ENCODE measurements at places on chromosomes 1 and 21. TPM values are rescaled to one million over a fixed set of nuclear protein-coding genes. Genes with fewer than 3 reads are reported as not detected.
A peak's percentile ranks its signal among the peaks of the same experiment; 100 is the strongest.

The CAMSAP2 gene
- total RNA-seq: 19.5 TPM

The ATP6V1G3 gene
- not detected for total RNA-seq

The ARTN gene
- not detected for total RNA-seq

The ELAVL4 gene
- 0.17 TPM for total RNA-seq

The ANKRD65 gene
- total RNA-seq: not detected

The XCL1 gene
- total RNA-seq: not detected

The CELA2B gene
- not detected for total RNA-seq

The SLC1A7 gene
- total RNA-seq: 2.4 TPM

The RAVER2 gene
- total RNA-seq: 17.4 TPM

The OR2L8 gene
- total RNA-seq: not detected

The NECTIN4 gene
- total RNA-seq: not detected

The MSH4 gene
- total RNA-seq: not detected

DNA sequence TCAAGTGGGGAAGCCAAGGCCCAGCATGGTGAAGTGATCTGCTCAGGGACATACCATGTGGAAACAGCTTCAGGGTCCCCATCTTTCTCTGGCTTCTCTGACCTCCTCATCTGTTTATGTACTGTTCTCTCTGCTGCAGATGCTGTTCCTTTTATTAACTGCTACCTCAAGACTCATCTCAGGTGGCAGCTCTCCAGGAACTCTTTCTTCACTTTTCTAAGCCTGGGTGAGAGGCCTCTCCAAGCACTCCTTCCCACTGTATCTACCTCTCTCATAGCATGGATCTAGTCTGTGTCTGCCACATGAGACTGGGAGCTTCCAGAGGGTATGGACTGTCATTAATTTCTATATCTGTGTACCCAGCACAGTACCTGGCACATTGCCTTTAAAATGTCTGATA is 73.4 kb upstream of the PPM1J start:
- no peak for DNase-seq

GRCh38 chr1:229019663-229020271 is 251.1 kb upstream of the RAB4A start:
- DNase-seq: no peak

DNA sequence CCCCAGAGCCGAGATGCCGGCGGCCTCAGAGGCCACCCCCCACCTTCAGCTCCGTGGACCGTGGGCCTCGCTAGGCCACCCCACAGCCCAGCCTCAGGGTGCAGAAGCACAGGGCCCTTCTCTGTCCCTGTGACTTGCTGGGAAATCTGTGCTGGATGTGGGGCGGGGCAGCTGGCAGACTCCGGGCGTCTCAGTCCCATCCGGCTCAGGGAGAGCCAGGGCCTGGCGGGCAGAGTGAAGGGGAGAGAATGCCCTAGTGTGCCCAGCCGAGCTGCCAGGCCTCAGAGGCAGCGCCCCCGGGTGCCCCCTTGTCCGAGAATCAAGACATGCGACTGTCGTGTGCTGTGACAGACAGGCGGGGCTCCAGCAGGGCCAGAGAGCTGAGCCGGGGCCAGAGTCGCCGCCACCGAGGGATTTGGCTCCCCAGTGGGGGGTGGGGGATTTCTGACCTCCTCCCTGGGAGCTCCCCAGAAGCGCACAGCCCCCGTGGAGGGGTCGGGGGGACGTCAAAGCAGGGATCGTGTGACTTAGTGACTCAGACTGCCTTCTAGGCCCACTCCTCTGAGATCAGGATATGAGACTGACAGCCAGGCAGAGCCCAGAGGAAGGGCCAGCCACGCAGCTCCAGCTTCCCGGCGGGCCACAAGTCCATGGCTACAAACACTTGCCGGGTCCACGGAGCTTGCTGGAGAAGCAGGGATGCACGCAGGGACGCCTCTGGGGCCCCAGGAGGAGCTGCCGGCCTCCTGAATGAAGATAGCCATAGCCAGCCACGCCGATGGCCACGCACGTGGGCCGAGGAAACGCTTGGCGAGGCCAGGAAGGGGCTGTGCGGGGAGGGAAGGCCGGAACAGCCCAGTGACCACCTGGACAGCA is 11.9 kb downstream of the COL6A1 start:
- no peak for DNase-seq

GRCh38 chr1:159900086-159900680 is at the start of gene CFAP45:
TSS of gene CFAP45 (minus strand) at chr1:159900165. CDS start at chr1:159900098, 67 bp downstream.
- no peak for DNase-seq

GRCh38 chr1:38891753-38892152 is 10.4 kb upstream of the GJA9 start:
- DNase-seq: no peak

GRCh38 chr1:143652744-143653428 is 318.9 kb downstream of the FAM72C start:
- DNase-seq: no peak

- DNase-seq: no peak
These were observed 109.5 kb upstream of the JUN start for GRCh38 chr1:58893257-58893869.

GRCh38 chr1:33348194-33348593 is 27.3 kb upstream of the A3GALT2 start:
- DNase-seq: no peak

DNA sequence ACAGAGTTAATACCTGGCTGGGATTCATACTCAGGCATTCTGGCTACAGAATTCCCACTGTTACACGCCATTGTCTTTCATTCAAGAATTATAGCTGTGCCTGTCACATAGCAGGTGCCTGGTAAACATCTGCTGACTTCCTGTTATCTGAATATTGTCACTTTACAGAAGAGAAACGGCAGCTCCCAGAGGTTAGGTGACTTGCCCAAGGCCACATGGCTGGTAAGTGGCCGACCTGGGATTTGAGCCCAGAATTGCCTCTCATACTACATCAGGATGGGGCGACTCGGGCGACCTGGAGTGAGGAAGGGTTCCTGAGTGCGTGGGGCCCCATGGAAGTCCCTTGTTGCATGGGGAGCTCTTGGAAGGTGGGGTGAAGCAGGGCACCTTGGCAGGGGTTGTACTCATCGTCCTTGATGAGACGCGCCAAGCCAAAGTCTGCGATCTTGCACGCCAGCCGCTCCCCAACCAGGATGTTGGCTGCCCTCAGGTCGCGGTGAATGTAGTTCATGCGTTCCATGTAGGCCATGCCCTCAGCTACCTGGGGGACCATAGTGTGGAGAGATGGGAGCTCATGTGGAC is 10.2 kb upstream of the AHDC1 start:
- no peak for DNase-seq

GRCh38 chr1:171716616-171717015 is 25.2 kb downstream of the VAMP4 start:
- DNase-seq: no peak

DNA sequence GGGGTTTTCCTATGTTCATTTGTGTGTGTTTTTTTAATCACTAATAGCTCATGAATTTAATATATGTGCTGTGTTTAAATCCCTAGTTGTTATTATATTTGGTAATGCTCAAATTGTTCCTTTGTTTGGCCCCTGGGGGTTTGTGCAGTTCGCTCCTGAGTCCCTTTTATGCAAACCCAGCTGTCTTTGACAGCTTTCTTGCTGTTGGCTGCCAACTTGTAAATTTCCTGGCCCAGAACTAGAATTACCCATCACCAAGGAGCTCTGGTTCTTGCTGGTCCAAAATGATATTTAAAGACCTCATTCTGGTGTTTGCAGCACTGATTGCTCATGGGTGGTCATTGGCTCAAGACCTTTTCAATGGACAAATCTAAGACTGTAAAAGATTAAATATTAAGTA is 39.6 kb upstream of the PGBD5 start:
- DNase-seq: no peak

GRCh38 chr1:28744184-28744583 is 7.4 kb downstream of the YTHDF2 start:
- DNase-seq: no peak

GRCh38 chr1:60169206-60169605 is 95.6 kb upstream of the C1orf87 start:
- no peak for DNase-seq

DNA sequence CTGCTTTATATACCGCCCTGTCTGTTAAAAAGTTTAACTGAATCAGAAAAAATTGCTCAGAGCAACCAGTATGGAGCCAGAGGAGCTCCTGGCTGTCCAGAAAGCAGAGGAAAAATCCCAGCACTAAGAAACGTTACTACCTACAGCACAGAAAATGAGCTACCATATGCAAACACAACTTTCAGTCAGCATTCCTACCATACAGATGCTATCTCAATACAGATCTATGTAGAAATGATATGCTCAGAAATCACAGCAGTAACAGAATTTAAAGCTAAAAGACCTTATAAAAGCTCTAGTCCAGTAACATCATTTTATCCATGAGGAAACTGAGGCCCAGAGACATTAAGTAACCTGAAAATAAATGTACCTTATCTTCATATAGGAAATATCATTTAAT is 38.7 kb downstream of the PCNX2 start:
- DNase-seq: no peak

DNA sequence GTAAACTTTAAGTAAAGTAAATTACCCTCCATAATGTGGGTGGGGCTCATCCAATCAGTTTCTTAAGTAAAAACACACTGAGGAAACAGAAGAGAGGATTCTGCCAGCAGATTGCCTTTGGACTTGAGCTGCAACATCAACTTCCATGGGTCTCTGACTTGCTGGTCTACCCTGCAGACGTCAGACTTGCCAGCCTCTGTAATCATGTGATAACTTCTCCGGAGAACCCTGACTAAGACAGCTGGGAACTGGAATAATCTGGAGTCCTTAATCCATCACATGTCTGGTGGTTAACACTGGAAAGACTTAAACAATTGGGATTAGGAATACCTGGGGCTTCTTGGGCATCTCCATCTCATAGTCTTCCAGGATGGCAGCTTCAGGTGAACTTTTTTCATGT is 13.2 kb upstream of the CEP350 start:
- DNase-seq: no peak

DNA sequence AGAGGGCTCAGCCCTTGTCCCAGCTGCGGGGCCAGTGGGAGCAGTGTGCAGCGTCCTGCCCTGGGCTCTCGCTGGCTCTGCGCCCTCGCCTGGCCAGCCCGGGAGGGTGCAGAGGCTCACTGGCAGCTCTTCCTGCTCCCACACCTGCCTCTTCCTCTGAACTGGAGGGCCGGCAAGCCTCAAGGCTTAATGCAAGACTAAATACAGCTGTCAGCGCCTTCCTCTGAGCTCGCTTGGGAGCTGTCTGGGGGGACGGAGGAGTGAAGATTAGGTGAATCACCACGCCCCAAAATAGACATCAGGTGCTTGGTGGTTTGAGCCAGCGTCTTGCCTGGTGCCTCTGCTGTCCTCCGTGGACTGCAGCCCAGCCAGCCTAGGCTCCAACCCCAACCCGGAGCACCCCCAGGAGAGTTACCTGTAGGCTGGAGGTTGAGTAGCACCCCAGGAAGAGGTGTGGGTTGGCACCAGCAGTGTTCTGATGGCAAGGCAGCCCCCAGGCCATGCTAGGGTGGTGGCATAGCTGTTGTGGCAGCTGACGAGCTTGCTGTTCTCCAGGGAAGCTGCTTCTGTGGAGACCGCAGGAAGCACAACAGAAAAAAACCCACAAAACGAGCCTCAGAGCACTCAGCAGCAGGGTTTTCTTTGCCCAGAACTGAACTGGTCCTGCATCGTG is 36.9 kb downstream of the UMODL1 start:
- peak; percentile 36 for DNase-seq

DNA sequence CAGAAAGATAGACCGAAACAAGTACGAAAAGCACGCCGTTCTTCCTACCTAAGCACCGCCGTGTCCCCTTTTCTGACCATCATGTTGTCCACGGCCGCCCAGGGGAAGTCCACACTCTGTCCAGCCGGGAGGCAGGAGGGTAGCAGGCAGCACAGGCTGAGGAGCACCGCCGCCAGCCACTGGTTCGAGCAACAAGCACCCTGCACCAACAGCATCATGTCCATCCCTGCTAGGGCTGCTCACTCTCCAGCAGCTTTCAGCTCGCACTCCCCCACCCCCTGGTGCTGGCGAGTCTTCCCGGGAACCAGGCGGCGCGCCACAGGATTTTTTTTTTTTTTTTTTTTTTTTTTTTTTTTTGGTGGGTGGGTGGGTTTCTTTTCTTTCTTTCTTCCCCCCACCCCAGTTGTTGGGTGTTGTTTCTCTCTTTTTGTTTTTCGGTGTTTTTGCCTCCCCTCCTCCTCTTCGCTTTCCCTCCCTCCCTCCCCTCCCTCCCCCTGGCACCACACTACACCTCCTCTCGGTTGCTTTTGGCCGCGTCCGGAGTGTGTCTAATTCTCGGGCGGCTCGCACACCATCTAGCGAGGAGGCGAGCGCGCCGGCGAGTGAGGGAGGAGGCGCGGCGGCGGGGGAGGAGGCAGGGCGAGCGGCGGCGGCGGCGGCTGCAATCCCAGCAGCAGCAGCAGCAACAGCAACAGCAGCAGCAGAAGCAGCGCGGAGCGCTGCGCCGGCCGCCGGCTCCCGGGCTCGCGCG is at the start of gene NEGR1:
Gene NEGR1, minus strand, starts transcription at position 269 of the 751 bp plus-strand sequence.
- peak; percentile 95 for DNase-seq

- no peak for DNase-seq
These were observed 355.2 kb downstream of the VAV3 start for GRCh38 chr1:107609808-107610207.

DNA sequence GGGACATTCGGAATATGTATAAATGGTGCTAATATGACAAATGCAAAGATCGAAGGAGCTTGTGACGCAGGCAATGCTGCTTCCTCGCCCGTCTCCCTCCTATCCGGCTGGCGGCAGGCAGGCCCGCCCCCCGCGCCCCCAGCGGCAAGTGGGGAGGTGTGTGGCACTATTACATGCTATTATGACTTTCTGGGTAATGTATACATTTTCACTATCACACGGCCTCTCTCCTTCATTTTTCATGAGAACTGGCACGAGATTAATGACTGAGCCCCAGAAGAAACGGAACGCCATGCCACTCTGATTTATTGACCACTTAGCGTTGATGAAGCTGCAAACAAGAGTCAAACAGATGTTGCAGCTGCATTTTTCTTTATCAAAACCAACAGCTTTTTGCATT is 138.9 kb upstream of the VAMP3 start:
- DNase-seq: no peak

DNA sequence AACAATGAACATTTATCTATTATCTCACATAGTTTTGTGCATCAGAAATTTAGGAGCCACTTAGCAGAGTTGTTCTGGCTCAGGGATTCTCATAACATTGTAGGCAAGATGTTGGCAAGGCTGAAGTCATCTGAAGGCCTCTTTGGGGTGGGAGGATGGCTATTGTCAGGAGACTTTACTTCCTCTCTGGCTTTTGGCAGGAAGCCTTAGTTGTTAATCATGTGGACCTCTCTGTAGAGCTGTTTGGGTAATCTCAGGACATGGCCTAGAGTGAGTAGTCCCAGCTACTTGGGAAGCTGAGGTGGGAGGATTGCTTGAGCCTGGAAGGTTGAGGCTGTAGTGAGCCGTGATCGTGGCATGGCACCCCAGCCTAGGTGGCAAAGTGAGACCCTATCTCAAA is 40.2 kb downstream of the RASAL2 start:
- DNase-seq: no peak

DNA sequence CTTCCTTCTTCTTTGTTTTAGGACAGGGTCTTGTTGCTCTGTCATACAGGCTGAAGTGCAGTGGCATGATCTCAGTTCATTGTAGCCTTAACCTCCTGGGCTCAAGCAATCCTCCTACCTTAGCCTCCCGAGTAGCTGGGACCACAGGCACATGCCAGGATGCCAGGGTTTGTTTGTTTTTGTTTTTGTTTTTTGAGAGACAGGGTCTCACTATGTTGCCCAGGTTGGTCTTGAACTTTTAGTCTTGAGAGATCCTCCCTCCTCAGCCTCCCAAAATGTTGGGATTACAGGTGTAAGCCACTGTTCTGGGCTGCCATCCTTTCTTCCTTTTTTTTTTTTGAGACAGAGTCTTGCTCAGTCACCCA is 56.5 kb upstream of the SLC45A1 start:
- DNase-seq: no peak

GRCh38 chr1:18667333-18667732 is 36.7 kb downstream of the PAX7 start:
- no peak for DNase-seq
